ENCODE measurements at places on chromosomes 12 and 14. TPM values are rescaled to one million over a fixed set of nuclear protein-coding genes. Genes with fewer than 3 reads are reported as not detected.

GRCh38 chr14:50823762-50824636 is 7.0 kb downstream of the NIN start:
- peak overlapping the region; percentile 7 for H3K27ac ChIP-seq
- H3K27me3 ChIP-seq = no peaks in the 10 kb centered on the region
- H3K4me1 ChIP-seq = peaks cover 23% of the 10 kb centered on the region

DNA sequence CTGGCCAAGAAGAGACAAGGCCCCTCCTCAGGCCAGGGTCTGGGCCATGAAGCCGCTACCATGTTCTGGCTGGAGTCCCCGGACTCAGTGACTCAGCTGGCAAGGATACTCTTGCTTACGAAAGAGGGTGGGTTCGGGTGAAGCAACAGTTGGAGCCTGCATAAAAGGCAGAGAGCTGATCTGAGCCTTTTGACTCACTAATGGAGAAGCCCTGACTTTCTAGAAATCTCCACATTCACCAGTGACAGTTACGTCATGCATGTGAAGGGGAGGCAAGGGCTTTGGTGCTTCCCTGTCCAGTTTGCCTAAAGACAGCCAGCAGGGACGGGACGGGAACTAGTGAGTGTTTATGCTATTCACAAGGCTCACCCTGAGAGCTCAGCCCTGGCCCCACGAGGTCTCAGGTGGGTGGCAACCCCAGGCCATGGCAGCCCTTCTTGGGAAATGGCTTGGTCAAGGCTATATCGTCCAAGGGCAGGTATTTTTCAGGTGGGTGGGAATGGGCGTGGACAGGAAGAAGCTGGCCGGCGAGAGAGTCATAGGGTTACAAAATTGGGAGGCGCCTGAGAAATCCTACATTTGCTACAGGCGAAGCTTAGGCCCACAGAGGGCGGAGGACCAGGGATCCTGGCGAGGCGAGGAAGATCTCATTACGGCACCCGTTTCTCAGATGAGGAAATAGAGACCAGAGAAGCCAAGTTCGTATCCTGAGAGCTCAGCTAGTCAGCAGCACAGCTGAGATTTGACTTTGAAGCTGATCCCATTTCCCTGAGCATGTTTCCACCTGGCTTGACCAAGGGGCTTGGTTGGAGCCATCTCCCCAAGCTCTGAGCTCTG is 314.6 kb downstream of the BCL11B start:
- DNase-seq = peak; percentile 86
- no peak overlapping the region for H3K4me3 ChIP-seq
- no peaks in the 10 kb centered on the region for H3K36me3 ChIP-seq
- H3K27me3 ChIP-seq = no peaks in the 10 kb centered on the region
- H3K27ac ChIP-seq = no peak overlapping the region

- H3K36me3 ChIP-seq = no peaks in the 10 kb centered on the region
- H3K27ac ChIP-seq = no peak overlapping the region
- no peak for DNase-seq
- H3K4me3 ChIP-seq = no peak overlapping the region
Observed at GRCh38 chr12:32515137-32515873, 115.9 kb downstream of the FGD4 start.

Gene CSRP2
- 12.3 TPM for total RNA-seq
